ENCODE measurements at places on chromosomes 4 and X.
A peak's percentile ranks its signal among the peaks of the same experiment; 100 is the strongest.

- no peak for DNase-seq
Measured at GRCh38 chrX:153435845-153436244, 10.0 kb downstream of the TREX2 start.

DNA sequence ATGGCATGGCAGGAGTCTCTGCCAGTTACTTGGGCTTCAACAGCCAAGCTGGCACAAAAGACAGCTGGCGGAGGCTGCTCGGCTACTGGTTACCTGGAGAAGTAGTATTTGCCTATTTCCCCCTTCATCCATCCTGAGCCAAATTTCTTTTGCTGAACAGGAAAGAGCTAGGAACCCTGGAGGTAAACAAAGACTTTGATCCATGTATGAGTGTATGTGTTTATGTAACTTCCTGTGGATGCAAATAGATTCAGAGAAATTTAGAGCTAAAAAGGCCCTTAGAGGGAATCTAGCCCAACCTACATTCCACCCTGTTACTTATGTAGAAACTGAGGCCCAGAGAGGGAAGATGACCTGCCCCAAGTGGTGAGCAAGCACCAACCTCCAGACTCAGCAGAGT, 11.2 kb downstream of the AWAT2 start:
- DNase-seq = no peak

DNA sequence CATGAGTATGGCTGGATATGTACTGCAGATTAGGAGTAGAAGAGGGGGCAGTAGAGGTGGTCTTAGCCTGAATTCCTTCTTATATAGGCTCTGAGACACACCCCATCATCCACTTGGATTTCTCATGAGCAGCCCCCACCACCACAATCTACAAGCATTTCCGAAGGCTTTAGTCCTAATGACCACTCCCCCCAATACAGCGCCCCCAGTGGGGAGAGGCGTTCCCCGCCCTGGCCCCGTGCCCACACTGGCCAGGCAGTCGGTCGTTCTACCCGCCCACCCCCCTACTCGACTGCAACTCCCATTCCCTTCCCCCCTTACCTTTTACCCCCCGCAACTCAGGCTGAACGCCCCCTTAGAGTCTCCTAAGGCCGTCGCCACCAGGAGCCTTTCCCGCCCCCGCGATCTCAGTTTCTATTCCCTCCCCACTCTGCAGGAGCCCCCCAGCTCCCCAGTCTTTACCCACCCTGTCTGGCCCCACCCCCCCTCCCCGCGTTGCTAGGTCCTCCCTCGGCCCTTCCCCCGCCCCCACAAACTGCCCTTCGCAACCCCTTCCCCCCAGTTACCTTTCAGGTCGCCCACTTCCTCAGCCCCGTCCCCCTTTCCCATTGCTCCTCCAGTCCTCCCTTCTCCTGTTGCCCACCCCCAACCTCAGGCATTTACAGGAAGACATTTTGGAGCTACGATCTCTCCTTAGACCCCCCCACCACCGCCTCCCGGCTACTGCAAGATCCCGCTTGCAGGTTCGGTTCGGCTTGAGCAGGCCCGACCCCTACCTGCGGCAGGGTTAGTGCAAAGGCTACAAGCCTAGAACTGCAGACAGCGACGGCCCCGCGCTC, 468 bp downstream of the ZMYM3 start:
- DNase-seq = peak; percentile 41

- no peak for DNase-seq
Measured at GRCh38 chrX:71171110-71171801, 26.6 kb downstream of the NLGN3 start.

DNA sequence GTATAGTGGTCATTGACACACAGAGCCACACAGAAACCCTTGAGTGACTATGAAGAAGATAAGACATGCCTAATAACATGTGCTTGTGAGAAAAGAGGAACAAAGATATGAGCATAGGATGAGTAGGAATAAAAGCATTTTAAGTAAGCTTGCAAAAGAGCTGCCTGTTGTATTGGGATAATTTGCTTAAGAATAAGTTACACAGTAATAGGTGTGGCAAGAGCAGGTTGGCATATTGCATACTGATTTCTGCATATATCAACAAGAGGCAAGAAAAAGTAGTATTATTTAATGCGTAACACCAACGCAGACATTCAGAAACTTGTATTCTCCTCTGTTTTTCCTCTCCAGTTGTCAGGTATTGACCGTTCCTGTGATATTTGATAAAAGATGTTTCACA, 111.5 kb upstream of the UGT8 start:
- no peak for DNase-seq

DNA sequence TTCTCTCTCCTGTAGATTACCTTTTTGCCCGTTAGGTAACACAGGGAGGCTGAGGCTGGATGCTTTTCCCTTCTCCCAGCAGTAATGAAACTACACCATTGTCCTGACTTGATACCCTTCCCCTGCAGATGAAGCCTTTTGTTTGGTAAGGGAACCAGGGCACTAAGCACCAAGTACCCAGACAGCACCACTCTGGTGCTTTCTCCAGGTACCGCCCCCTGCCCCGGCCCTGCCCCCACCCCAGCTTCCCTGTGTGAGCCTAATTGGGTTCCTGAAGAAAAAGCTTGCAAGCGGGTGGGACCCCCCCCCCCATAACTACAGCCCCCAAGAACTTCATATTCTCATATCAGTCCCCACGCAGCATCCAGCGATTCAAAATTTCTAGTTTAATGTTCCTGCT, 79.8 kb downstream of the JADE3 start:
- DNase-seq = no peak

GRCh38 chrX:84175958-84176357, 12.0 kb downstream of the RPS6KA6 start:
- DNase-seq = no peak

DNA sequence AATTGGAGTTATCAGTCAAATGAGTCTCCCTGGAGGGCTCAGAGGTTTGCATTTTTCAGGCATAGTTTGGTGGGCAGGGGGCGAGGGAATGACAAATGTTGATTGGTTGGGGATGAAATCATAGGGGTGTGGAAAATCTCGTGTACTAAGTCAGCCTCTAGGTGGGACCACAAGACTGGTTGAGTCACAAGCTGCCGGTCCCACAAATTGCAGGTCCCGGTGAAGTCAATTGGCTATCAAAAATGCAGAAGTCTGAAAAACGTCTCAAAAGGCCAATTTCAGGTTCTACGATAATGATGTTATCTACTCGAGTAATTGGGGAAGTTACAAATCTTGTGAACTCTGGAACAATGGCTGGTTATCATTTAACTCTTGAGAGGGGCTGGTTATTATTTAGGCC, 98.8 kb upstream of the DHX15 start:
- no peak for DNase-seq

DNA sequence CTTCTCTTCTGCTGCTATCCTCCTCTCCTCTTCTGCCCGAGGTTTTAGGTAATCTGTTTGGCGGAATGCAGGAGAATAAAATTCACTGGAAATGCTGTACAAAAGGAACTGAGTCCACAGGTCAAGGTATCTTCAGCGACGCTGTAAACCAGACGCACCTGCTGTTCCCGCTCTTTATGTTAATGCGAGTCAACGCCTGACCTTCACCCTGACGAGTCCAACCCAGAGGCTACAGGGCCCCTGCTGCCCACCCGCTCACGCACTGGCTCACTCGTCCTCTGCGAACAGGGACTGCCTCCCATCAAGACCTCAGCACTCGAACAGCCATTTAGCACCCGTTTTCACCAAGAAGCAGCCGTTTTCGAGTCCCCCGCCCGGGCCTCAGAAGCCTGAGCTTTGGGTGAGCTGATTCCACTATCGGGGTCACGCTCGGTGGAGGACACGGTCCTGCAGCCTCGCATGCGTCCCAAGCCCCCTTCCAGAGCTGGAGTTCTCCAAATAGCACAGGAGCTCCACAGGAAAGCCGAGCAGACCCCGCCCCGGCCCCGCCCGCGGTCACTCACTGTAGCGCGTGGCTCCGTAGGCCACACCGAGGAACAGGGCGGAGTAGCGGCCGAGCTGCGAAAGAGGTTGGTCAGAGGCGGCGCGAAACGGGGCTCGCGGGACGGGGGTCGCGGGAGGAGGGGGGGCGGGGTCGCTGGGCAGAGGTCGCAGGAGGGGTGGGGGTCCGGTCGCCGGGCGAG, 556 bp downstream of the ATP5ME start:
- no peak for DNase-seq

- no peak for DNase-seq
Measured at GRCh38 chrX:144042271-144042670, 158.4 kb downstream of the UBE2NL start.

DNA sequence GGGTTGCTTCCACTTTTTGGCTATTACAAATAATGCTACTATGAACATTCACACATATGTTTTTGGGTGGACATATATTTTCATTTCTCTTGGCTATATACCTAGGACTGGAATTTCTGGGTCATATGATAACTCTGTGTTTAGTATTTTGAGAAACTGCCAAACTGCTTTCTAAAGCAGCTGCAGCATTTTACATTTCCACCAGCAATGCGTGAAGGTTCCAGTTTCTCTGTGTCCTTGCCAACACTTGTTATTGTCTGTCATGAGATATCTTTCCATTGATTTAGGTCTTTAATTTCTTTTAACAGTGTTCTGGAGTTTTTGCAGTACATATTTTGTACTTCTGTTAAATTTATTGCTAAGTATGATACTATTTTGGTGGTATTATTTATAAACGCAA, 48.3 kb downstream of the CLCN5 start:
- no peak for DNase-seq

- no peak for DNase-seq
Measured at GRCh38 chr4:166996216-166996615, 238.1 kb downstream of the SPOCK3 start.

- no peak for DNase-seq
Measured at GRCh38 chr4:184011826-184012380, 106.8 kb downstream of the STOX2 start.

DNA sequence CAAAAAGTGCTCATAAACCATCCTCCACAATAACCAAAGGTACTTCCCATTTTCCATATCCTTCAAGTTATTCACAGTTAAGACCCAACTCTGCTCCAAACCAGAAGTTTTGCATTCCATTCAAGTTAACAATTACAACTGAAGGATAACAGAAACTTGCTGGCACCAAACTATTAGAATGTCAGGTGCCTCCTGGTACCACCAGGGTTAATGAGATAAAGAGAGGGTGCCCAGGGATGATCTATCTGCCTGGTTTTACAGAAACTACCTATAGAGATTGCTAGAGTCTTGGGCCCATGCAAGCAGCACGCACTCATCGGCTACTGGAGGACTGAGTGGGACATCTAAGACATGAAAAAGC, 114.6 kb downstream of the RBM47 start:
- DNase-seq = no peak

DNA sequence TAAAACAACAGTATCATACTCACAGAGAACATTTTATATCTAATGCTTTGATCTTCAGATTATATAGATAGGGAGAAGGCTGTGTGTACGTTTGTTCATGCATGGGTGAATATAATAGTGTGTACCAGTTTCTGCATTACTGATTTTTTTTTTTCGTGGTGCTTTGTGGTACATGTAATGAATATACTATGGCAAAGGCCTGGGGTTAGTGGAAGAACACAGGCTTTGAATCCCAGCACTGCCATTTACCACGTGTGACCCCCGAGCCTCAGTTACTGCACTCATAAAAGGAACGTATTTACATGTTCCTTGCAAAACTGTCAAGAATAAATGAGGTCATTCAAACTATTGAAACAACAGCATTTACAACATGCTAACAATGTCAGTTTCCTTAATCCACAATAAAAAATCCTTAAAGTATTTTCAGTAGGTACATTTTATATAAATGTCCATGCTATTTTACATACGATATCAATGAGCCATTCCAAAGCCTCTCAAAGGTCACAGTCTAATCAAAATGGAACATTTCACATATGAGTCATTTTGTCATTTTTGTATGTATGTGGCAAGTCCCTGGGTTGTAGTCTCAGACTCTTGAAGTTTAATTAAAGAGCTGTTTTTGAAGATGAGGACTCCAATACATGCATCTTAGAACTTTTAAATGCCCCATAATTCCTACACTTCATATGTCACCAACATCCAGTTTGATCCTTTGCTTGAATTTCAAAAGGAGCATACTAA, 242.8 kb downstream of the PPP3CA start:
- no peak for DNase-seq

DNA sequence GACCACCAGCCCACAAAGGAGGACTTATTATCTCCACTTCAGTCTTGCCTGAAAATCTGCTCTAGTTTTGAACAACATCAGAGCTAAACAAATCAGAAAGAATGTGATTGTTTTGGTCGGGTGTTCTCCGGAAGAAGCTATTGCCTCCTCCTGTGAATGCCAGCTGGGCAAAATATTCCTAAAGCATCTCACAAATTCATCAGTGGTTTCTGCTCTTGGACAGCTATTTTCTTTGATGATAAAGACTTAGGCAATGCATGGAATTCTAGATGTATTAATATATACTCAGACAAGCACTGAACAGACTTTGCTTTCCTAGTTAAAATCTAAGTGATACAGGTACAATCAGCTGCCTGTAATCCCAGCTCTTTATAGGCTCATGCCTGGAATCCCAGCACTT, 71.8 kb downstream of the ASMT start:
- no peak for DNase-seq

DNA sequence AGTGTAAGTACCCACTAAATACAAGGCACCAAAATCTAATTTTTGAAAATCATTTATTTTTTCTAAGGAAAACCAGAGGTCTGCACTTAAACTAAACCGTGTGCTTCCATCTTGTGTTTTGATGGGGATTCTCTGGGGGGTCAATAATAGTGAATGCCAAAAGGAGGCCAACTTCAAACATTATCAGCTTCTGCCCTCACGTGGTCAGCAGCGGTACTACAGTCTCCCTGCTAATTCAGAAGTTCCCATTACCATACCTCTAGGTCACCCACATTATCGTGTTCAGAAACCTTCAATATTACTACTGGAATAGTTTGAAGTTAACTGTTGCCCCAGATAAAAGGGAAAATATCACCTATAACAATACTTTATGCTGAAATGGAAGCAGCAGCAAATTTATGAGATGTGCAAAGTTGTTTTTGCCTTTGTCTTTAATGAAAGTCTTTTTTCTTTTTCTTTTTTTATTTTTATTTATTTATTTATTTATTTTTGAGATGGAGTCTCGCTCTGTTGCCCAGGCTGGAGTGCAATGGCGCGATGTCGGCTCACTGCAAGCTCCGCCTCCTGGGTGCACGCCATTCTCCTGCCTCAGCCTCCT, 17.3 kb downstream of the CTPS2 start:
- DNase-seq = peak; percentile 35

DNA sequence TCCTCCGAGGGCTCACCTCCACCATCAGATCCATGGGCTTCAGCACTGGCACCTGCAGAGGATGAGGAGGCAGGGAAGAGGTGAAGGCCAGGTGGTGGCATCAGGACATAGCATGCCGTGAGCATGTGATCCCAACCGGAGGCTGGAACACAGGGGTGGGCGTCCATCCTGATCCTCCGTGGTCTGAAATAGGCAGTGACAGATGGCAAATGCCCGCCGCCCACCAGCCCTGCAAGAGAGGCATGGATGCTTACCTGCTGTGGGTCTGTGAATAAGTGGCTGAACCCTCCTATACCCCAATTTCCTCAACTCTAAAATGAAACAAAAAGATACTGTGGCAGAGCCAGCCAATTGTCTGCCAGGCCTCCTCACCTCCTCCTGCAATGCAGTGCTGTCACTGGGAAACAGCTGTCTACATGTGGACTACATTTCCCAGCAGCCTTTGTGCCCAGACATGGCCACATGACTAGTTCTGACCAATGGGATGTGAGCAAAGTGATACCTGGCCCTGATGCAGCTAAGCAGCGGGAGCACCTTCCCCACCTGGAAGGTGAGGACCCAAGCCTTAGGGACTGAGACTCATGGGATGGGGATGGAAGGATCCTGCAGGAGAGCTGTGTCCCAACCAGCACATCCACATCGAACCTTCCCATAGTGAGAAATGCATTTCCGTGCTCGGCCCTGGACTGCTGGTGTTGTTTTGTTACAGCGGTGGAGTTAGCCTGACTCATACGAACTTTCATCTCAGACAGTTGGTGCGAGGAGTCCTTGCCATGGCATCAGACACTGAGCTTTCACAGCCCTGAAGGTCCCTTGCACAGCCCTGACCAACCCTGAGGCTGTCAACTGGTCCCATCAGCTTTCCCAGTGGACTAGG, 99.5 kb downstream of the PPP2R2C start:
- DNase-seq = peak; percentile 32

All from NCI-H345 (cell line).